SW 1271 (cell line): ENCODE measurements at places on chromosomes 1 and 21.
A peak's percentile ranks its signal among the peaks of the same experiment; 100 is the strongest.

- DNase-seq: no peak
Measured at GRCh38 chr1:117967477-117967876, 37.9 kb downstream of the WDR3 start.

DNA sequence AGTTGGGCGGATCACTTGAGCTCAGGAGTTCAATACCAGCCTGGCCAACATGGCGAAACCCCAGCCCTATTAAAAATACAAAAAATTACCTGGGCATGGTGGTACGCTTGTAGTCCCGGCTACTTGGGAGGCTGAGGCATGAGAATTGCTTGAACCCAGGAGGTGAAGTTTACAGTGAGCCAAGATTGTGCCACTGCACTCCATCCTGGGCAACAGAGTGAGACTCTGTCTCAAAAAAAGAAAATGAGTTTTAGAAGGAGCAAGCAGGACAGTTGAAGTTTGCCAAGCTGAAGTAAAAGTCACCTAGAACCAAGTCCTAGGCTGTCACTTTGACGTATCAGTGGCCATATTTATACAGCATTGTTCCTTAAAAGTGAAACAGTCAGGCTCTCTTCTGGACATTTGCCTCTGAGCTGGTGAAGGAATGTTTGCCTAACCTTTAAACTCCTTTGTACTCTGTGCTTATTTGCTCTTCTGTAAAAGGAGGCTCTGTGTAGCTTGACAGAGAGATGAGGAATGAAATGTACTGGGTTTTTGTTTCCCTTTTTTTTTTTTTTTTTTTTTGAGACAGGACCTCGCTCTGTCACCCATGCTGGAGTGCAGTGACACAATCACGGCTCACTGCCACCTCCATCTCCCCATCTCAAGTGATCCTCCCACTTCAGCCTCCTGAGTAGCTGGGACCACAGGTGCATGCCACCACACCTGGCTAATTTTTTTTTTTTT, 2.8 kb downstream of the RAB4A start:
- DNase-seq: no peak

DNA sequence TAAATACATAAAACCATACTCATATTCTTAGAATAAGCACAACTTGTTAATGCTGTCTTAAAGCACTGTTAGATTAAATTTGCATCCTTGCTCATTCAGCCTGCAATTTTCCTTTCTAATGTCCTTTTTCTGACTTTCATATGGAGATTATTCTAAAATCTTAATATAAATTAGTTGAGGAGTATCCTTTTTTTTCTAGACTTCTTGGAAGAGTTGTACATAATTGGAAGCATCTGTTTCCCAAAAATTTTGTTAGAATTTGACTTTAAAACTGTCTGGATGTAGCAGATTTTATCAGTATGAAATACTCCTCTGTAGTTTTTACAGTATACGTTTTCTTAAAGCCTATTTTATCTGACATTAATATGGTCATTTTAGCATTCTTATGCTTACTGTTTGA, 9.7 kb downstream of the KIFAP3 start:
- DNase-seq: no peak

DNA sequence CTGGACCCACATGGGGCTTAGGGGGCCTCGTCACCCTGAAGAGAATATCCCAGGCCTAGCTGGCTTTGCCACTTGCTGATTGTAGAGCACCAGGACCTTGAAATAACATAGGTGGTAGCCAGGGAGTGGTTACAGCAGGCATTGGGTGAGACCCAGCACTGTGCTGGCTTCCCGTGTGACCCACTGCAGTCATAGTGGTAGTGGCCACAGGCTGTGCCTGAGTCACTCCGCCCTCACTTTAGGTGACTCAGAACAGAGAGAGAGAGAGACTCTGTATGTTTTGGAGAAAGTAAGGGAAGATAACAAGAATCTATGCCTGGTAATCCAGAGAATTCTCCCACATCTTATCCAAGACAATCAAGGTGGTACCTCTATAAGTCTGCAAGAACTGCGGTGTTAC, 98.7 kb upstream of the LHX8 start:
- no peak for DNase-seq

DNA sequence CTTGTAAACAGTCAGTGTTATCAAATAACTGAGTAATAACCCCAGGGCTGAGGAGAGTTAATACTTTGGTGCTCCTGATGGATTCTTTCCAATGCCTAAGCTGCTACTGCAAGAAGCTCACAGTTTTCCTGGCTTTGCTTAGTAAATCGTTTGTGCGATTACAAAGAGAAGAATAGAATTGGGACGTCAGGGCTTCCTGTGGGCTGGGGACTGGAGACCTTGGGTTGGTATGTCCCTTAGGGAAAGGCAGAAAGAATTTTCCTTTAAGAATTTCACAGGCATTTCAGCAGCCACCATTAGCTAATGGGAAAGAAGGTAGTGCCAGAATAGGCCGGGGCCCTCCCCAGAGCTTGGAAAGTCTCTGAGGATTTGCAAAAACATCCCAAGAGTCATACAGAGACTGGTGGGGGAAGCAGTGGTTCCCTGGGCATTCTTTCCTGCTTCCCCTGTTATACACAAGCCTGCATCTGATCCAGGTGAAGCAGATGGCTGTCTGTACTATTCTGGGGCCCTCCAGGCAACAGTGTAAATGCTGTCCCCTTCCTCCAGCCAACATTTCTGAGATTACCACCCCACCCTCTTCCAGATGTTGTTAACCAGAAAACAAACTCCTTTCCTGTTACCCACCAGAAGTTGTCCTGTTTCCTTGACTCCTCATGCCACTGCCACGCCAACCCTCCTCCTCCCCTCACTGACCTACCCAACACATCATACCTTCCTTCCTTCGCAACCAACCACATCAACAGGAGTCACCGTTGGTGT, 40.2 kb downstream of the PLXNA2 start:
- DNase-seq: no peak

GRCh38 chr1:152048416-152049009, 11.7 kb upstream of the S100A11 start:
- DNase-seq: peak; percentile 89

DNA sequence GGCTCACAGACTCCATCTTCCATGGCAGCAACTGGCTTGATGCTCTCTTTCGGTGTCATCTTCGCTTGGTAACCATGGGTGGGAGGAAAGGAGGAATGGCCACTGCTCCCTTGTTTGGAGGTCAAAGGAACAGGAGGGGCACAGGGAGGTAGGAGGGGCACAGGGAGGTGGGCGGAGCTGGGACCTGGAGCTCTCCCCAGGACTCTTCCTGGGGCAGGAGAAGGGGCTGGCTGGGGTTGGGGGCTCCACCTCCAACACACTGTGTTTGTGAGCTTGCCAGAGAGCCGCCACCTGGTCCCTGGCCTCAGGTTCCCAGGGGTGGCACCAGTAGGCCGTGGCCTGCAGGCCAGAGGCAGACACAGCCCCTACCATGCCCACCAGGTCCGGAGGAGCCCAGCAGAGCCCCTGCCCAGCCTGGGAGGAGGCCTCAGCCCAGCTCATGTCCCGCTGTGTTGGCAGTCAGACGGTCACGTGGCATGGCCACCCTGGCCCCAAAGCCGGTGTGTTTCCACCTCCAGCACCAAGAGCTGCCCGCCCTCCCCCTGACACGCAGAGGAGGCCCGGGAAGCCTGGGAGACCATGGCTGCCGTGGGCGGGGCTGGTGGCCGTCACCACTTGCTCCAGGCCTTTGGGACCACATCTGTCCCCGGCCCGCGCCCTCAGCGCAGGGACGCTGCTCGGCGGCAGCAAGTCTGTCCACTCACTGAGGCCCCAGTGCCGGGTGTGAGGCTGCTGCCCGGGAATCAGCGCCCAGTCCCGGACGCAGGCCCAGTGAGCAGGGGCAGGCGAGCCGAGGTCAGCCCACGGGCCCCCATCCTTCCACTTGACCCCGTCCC, 73.9 kb downstream of the MORN1 start:
- DNase-seq: no peak

DNA sequence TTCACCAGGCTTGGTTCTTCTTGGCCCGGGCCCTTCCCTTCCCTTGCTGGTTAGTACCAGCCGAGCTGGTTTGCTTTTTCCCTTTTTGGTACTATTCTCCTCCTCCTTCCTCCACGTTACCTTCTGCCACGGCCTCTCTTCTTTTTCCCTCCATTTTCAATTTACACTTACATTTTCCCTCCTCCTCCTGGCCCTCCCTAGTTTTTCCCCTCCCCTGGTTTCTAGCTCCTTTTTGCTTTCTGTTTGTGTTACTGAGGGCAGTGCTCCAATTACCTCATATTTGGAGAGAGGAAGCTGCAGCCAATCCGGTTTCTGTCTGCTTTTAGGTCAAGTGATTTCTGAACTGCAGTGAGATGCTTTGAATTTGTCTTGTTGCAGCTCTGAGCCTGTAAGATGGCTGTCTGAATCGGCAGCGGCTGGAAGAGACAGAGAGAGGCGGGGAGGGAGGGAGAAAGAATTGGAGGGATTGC, 63.7 kb downstream of the MACF1 start:
- no peak for DNase-seq

DNA sequence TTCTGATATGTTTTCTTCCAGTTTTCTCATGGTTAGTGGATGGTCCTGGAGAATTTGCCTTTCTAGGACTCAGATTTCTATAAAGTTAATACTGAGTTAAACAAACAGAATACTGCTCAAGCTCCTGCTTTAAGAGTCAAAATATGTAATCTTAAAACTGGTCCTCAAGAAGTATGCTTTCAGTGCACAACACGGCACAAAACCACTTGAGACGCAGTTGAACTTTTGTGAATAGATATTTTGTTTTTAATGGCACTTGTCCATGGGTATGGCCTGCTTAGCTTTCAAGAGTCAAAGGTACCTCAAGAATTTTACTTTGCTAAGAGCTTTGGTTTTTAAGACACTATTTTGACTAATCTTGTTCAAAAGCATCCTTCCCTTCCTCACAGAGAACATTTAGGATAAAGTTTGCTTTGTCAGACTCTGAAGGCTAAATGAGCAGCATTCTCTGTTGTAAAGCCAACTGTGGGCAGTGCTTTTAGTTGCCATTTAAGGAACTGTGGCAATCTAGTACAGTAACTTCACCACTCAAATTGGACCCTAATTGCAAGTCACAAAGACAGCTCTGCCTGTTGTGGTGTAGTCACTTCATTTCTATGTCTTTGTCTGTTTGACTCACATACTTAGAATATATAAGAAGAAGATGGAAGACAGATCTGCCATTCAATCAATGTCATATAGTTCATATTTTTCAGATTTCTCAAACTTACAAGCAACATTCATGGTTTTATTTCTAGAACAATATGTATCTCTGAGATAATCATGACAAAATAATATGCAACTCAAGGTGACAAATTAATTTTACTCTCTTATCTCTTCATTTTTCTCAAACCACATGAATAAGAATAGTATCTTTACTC, 28.8 kb downstream of the SAMD13 start:
- no peak for DNase-seq

DNA sequence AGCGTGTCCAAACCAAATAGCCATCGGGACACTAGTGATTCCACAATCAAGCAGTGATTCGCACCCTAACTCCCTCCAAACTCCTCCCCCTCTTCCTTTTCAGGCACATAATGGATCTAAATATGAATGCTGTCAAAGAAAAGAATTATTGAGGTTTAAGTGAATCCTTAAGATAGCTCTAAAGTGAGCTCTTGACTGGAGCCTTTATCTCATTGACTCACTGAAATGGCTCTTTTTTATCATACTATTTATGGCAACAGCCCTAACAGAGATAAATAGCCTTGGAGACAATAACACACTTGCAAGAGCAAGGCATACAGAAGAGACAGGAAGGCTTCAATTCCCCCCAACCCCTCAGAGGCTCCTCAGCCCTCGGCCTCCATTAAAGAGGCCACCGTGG, 143.3 kb downstream of the PLXNA2 start:
- no peak for DNase-seq

DNA sequence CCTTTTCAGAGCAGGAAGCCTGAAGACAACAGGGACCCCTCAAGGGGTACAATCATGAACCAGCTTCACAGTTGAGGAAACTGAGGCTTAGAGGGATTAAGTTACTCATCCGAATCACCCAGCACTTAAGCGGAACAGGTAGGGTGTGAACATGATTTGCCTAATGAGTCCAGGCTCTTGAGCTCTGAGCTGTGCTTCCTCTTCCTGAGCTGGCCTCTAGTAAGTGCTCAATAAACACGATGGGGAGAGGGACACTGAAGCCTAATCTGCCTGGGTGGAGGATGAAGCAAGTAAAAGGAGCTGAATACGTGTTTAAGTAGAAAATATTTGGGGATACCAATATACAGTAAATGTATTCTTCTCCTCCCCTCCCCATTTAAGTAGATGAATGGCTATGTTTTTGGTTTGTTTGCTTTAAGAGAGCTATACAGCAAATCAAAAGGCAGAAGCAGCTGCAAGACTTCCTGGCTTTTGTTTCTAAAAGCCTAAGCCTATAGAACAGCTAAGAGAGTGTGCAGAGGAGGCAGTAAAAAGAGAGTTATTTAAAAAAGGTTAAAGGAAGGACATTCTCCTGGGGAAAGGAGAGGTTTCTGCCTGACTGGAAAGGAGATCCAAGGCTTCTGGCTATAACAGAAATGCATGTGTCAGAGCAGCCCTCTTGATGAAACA, 20.5 kb downstream of the STPG1 start:
- no peak for DNase-seq

GRCh38 chr1:94989911-94990473, 63.1 kb upstream of the CNN3 start:
- no peak for DNase-seq

DNA sequence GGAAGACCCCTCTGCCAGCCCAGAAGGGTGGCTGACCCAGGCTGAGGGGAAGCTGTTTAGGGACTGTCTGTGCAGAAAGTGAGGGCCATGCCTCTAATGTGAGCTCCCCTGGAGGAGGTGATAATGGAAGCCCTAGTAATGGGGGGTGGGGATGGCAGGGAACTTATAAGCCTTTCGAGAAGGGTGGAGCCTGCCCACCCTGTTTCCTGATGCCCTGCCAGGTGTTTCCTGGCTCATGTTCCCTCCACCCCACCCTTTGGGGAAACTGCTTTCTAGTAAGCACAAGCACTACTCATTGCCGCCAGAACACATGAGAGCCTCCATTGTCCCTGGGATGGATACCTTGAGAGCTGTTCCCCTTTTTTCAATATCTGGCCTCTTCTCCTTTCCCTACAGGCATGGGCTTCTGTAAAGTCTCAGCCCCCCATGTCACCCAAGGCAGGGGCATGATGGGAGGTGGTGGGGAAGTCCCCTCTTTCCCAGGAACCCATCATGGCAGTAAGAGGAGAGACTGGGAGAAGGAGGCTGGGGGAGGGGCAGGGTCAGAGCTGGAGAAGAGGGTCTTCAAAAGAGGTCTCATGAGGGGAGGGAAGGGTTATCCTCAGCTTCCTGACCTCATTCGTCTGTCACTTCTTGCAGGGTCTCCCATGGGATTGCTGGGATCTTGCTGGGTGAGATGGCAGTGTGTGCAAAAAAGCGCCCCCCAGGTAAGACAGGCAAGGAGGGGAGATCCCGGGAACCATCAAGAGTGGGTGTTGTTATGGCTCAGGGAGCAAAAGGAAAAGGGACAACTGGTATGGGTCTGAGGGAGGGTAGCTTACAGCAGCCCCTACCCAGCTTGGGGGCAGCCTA, 2.4 kb downstream of the ATP8B2 start:
- DNase-seq: no peak
